AG20443 (cell line): ENCODE measurements at places on chromosomes 3 and 15.

DNA sequence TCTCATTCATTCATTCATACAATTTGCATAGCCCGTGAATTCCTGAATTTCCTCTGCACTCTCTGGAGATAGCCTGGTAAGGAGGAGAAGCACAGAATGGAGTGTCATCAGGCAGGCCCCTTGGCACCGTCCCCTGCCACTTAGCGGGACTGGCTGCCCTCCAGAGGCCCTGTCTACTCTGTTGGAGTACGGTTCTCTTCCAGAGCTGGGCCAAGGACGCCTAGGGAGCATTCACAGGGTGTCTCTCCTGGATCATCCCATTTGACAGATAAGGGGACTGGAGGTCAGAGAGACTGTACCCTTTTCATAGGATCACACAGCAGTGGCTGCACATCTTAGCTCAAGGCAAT, 48.0 kb downstream of the PTH1R start:
- no peak for DNase-seq

DNA sequence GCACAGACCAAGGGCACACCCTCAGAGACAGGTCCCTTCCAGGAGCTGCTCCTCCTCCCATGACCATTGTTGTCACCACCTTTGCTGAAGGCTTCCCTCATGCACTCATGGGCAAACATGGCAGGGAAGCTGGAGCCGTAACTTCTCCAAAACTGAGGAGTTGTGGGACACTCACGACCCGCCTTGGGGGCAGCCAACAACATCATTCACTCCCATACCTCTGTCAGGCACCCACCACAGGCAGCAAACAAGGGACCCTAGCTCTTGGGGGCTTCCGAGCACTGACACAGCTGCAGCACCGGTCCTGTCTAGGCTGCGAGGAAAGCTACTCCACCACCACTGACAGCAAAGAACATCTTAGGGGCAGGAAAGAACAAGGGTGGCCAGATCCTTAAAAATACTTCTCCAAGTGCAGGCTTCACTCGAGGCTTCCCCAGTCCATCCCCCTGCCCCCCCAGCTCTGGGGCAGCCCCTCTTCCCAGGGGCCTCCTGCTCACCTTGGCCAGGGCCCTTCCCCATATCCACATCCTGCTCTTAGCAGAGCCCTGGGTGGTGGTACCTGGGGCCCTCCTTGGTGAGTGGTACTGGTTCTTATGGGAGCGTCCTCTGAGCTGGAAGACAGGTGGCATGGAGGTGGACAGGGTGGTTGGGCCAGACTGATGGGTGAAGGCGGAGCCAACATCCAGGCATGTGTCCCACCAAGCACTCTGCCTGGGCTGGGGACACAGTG, 28.0 kb upstream of the DUSP7 start:
- DNase-seq: no peak

GRCh38 chr3:156304406-156304805, 184.0 kb downstream of the KCNAB1 start:
- peak; percentile 39 for DNase-seq

DNA sequence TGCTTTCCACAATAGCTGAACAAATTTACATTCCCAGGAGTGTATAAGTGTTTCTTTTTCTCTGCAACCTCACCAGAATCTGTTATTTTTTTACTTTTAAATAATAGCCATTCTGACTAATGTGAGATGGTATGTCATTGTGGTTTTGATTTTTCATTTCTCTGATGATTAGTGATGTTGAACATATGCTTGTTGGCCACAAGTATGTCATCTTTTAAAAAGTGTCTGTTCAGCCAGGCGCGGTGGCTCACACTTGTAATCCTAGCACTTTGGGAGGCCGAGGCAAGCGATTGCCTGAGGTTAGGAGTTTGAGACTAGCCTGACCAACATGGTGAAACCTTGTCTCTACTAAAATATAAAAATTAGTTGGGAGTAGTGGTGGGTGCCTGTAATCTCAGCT, 619.3 kb downstream of the SI start:
- no peak for DNase-seq

- peak; percentile 66 for DNase-seq
Observed at GRCh38 chr3:54146506-54147239, 24.3 kb downstream of the CACNA2D3 start.

DNA sequence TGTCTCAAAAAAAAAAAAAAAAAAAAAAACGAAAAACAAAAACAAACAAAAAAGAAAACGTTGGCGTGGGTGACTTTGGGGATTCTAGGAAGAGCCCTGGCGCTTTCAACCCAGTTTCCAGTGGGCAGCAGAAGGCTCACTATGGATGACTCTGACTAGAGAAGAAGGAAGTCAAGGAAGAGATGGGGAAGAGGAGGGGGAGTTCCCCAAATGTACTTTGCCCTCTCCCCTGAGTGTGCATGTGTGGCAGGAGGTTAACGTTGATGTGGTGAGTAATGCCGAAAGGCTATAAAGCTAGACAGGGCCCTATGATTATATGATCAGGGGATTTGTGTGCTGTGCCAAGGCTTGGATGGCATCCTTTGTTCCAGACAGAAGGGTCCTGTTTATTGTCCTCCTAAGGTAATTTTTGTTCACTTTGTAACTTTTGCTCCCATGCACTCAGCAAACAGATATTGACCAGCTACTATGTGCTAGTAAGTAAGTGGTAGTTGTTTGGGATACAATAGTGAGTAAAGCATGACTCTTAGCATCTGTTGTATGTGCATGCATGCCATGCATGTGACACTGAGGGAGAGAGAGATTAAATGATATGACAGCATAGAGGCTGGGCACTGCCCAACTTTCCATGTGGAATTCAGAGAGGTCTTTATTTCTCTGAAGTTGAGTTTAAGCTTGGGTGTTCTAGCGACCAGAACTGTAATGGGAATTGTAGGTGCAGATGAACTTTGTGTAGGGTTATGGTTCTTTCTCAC, 750 bp upstream of the HHLA2 start:
- no peak for DNase-seq

DNA sequence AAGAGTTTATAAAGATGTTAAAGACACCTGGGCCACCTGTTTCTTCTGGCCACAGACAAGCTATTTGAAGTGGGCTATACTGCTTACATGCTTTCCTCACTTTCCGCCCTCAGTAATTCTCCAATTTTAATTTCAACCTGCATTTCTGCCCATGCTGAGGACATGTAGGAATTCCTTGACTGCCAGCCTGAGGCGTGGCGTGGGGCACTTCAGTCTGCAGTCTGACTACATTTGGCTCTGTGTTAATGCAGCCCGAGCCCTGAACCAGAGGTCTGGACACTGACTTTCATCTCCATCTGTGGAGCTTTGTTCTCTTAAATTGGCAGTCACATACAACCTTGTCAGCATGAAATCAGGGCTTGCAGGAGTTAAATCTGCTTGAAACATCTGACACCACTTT, 8.5 kb downstream of the UQCC5 start:
- DNase-seq: no peak

- peak; percentile 78 for DNase-seq
Observed at GRCh38 chr3:158105119-158105709, 1.0 kb downstream of the SHOX2 start.

DNA sequence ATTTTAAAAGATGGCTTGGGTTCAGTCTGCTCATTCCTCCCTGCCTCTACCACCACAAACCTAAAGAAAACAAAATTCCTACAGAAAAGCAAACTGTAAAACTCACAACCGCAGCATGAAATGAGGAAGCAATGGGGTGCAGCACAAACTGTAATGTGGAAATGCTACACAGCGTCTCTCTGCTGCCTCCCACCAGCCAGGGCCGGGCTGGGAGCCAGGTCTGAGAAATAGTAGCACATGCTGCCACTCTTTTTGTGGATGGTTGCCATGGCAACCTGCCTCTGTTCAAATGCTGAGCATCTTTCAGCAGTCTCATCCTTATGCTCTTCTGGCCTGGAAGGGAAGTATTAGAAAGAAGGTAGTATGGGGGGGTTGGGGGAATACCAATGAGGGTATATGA, 55.4 kb downstream of the EOMES start:
- DNase-seq: peak; percentile 72

GRCh38 chr3:100081986-100082692, 32.2 kb downstream of the FILIP1L start:
- DNase-seq: no peak

- no peak for DNase-seq
Observed at GRCh38 chr3:118974356-118975097, 60.1 kb downstream of the IGSF11 start.

DNA sequence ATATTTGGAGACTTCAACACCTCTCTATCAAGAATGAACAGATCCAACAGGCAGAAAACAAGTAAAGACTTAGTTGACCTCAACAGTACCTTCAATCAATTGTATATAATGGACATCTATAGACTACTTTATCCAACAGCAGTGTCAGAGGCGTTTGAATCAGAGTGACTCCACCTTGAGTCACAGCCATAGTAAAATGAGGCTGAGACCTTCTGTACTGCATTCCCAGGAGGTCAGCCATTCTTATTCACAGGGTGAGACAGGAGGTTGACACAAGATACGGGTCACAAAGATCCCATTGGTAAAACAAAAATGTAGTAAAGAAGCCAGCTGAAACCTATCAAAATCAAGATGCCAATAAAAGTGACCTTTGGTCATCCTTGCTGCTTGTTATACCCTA, 299.8 kb downstream of the CNTN3 start:
- DNase-seq: no peak

DNA sequence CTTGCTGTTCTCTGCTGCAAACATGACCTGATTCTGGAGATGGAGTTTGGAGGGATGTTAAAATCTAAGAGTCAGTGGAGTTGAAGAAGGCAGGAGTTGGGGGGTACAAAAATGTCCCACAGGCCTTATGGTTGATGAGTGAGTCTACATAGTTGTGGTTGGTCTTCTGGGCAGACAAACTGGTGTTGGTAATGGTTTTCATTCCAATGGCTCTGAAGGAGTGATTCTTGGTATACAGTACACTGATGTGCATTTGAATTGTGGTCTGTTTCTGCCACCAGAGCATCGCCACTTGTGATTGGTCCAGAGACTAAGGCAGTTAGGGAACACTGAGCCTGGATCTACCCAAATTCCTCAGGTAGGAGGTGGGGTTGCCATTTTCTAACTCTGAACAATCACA, 514.1 kb upstream of the CFAP20DC start:
- DNase-seq: peak; percentile 37

DNA sequence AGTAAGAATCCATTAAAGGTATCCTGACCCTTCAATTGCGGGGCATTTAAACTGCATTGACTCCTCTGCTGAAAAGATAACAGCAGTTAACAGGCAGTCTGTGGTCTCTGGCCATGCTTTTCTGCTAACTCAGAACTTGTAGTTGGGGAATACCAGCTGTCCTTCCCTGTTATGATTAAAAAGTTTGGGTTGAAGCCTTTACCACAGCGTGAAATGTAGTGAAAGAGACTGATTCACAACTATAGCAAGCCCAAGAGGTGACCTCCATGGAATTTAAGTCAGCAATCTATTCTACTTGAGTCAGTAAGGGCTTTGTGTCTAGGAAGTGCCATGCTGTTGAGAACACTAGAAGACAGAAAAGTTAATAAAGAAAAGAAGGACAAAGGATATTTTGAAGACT, 1037.3 kb downstream of the SI start:
- DNase-seq: no peak

GRCh38 chr15:82532991-82533481, 7.2 kb downstream of the RPS17 start:
- no peak for DNase-seq

GRCh38 chr15:58142827-58143461, 4.8 kb downstream of the AQP9 start:
- no peak for DNase-seq

- DNase-seq: no peak
Observed at GRCh38 chr3:194368918-194369317, 625 bp downstream of the LRRC15 start.

- no peak for DNase-seq
Observed at GRCh38 chr3:14773281-14773680, 45.5 kb upstream of the FGD5 start.

DNA sequence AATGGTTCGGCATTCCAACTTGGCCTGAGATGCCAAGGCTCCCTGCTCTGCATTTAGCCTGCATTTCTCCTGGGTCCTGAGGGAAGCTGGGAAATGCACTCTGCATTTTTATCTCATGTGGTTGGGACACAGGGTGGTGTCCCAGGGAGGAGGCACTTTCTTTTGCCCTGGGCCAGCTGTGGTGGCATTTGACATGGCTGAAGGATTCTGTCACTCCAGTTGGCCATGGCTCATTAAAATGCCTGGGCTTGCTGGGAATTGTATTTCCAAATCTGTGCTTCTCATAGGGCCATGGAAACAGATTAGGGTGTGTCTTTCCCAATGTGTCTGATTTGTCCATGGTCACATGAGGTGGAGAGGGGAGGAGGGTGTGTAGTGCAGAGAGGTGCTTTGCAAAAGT, 128.3 kb upstream of the RGMA start:
- DNase-seq: no peak

- DNase-seq: no peak
Observed at GRCh38 chr3:38085311-38085942, 46.4 kb downstream of the DLEC1 start.

- peak; percentile 88 for DNase-seq
Observed at GRCh38 chr3:71310359-71310979, 273.1 kb downstream of the FOXP1 start.

- DNase-seq: no peak
Observed at GRCh38 chr3:94183551-94183950, 120.7 kb downstream of the NSUN3 start.

DNA sequence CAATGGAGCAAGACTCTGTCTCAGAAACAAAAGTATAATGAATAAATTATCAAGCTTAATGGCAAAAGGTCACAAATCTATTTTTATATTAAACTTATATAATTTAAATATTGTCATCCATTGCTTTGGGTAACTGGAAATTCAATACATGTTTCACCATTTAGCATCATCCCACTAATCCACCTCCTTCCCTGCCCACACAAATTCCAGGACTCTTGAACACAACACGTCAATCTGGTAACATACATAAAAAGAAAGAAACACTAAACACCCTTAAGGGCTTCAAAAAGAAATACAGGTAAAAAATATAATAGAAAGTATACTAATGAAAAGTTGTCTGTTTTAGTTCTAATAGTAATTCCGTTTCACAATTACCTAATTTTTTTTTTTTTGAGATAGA, 149.4 kb downstream of the STAG1 start:
- DNase-seq: no peak

- DNase-seq: no peak
Observed at GRCh38 chr3:175258763-175259162, 399.6 kb downstream of the NAALADL2 start.

DNA sequence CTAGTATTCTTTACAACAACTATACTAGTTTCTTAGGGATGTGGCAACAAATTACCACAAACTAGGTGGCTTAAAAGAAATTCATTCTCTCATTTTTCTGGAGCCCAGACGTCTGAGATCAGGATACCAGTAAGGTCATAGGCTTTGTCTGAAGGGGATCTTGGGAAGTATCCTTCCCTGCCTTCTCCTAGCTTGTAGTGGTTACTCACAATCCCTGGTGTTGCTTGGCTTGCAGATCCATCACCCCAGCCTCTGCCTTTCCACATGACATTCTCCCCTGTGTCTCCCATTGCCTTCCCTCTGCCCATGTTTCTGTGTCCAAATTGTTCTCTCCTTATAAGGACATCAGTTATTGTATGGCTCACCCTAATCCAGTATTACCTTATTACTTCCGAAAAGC, 24.3 kb upstream of the CLDN1 start:
- DNase-seq: no peak

GRCh38 chr15:42270551-42270950, 2.5 kb upstream of the GANC start:
- no peak for DNase-seq
